ENCODE measurements at places on chromosomes 5 and 9. TPM values are rescaled to one million over a fixed set of nuclear protein-coding genes. Genes with fewer than 3 reads are reported as not detected.
A peak's percentile ranks its signal among the peaks of the same experiment; 100 is the strongest.

- H3K27ac ChIP-seq: no peak overlapping the region
- no peak for DNase-seq
- H3K36me3 ChIP-seq: no peaks in the 10 kb centered on the region
- H3K4me1 ChIP-seq: no peaks in the 10 kb centered on the region
- H3K27me3 ChIP-seq: peaks cover 27% of the 10 kb centered on the region
Observed at GRCh38 chr9:33794560-33794959, 801 bp upstream of the PRSS3 start.

- H3K4me3 ChIP-seq: peak overlapping the region; percentile 38
- no peak for DNase-seq
- no peaks in the 10 kb centered on the region for H3K36me3 ChIP-seq
- peaks cover 35% of the 10 kb centered on the region for H3K27me3 ChIP-seq
- H3K4me1 ChIP-seq: peaks cover 23% of the 10 kb centered on the region
Observed at GRCh38 chr5:148659641-148660345, 5.5 kb upstream of the HTR4 start.

DNA sequence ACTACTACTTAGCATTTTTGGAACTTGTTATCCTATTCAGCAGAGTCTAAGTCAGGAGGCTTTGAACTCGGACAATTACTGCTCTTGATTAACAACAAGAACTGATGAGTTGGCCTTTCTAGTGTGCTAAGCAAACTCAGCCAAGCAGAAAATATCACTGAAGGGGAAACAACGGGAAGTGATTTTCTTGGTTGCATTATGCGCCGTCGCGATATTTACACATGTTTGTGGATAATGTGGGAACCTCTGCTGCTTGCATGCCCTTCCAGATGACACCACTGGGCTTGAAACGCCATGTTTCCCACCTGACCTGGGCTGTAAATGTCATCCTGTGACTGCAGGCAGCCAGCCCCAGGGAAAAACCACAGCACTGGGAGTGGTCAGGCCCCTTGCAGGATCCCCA is 205.5 kb downstream of the PAX5 start:
- no peaks in the 10 kb centered on the region for H3K27me3 ChIP-seq
- H3K27ac ChIP-seq: no peak overlapping the region
- H3K4me3 ChIP-seq: no peak overlapping the region
- H3K4me1 ChIP-seq: no peaks in the 10 kb centered on the region
- no peaks in the 10 kb centered on the region for H3K36me3 ChIP-seq
- no peak for DNase-seq

GRCh38 chr9:94164806-94165549 is 80.7 kb downstream of the PTPDC1 start:
- peak overlapping the region; percentile 72 for H3K4me3 ChIP-seq
- no peaks in the 10 kb centered on the region for H3K27me3 ChIP-seq
- H3K27ac ChIP-seq: no peak overlapping the region

DNA sequence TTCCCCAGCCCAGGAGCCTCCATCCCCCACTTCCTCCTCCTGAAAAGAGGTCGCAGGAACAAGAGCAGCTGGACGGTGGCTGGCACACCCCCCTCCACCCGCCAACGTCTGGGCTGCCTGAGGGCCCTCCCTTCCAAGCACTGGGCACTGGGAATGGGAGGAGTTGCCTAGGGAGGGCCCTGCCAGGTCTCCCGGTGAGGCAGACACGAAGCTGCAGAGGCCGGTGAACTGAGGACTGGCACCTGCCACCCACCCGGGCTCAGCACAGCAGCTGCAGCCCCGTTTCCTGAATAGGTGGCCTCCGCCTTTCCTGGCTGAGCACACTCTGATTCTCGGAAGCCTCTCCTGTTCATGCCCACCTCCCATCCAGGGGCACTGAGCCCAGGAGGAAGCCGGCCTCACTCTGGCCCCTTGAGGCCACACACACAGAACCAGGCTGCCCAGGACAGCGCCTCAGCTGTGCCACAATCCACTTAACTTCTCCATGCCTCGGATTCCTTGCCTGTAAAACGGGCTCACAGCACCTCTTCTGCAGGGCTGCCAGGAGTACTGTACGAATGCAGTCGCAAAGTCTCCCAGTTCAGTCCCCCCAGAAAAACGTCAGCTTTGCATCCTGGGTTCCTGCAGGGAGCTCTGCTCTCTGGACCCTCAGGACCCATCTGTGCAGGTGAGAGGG is 1.3 kb downstream of the NPDC1 start:
- peak overlapping the region; percentile 78 for H3K4me3 ChIP-seq
- peaks cover 6% of the 10 kb centered on the region for H3K4me1 ChIP-seq
- H3K27ac ChIP-seq: no peak overlapping the region
- no peaks in the 10 kb centered on the region for H3K36me3 ChIP-seq
- DNase-seq: no peak

DNA sequence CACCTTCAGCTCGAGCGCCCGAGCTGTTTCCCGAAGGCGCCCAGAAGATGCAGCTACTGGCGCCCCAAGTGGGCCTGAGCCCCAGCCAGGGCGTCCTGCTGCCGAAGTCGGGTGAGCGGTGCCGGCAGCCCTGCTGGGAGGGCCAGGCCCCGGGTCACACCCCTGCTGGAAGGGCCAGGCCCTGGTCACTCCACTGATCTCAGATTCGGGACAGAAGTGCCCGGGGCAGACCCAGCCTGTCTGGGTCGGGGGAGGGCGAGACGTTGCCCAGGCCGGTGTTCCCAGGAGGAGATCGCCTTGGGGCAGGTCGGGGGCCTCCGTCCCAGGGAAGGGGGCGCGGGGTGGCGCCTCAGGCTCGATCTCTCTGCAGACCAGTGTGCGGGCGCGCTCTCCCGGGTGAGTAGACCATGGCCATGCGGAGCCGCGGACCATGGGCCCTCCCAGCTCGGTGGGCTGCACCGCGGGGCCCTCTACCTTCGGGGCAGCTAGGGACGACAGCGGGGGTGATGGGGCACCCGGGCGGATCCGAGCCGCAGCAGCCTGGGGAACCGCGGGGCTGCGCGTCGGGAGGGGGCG is 2.3 kb downstream of the LCNL1 start:
- no peaks in the 10 kb centered on the region for H3K4me1 ChIP-seq
- H3K27me3 ChIP-seq: peaks cover 12% of the 10 kb centered on the region
- no peak overlapping the region for H3K27ac ChIP-seq
- DNase-seq: peak; percentile 74
- H3K4me3 ChIP-seq: no peak overlapping the region

- no peaks in the 10 kb centered on the region for H3K27me3 ChIP-seq
- no peaks in the 10 kb centered on the region for H3K4me1 ChIP-seq
- H3K27ac ChIP-seq: no peak overlapping the region
- H3K4me3 ChIP-seq: no peak overlapping the region
- no peaks in the 10 kb centered on the region for H3K36me3 ChIP-seq
- no peak for DNase-seq
Observed at GRCh38 chr9:101477736-101478135, 42.2 kb upstream of the ALDOB start.

- H3K27me3 ChIP-seq: no peaks in the 10 kb centered on the region
Observed at GRCh38 chr9:12956261-12956660, 181.4 kb downstream of the LURAP1L start.

DNA sequence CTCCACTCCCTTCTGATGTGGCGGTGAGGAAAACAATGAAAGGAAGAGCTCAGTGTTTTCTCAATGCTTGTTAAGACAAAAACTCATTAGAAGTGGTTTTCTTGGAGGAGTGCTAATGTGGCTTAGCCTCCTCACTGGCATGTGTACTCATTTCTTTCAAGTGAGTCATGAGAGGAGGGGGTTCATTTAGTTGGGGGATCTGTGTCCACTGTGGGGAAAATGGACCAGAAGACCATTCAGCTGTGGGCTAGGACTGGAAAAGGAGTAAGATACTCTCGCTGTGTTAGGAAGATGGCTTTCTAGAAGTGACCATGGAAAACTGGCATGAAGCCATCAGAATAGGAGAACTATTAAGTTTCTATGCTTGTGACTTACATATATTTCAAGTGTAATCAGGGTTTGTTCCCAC is 23.5 kb downstream of the KLF9 start:
- H3K4me1 ChIP-seq: no peaks in the 10 kb centered on the region
- no peaks in the 10 kb centered on the region for H3K36me3 ChIP-seq
- no peak for DNase-seq
- H3K27me3 ChIP-seq: no peaks in the 10 kb centered on the region
- H3K4me3 ChIP-seq: no peak overlapping the region
- no peak overlapping the region for H3K27ac ChIP-seq

Gene SAXO1
- 0.42 TPM for total RNA-seq

Gene TLX3
- total RNA-seq: not detected

Gene ANXA2R
- total RNA-seq: 0.97 TPM

Gene ZCCHC7
- total RNA-seq: 20.7 TPM

Gene HAND1
- total RNA-seq: not detected

Gene CD72
- total RNA-seq: 3.3 TPM
